ENCODE measurements at places on chromosomes 5 and 9. TPM values are rescaled to one million over a fixed set of nuclear protein-coding genes. Genes with fewer than 3 reads are reported as not detected.
A peak's percentile ranks its signal among the peaks of the same experiment; 100 is the strongest.

CBY3 gene
- total RNA-seq = not detected

GRCh38 chr9:99000476-99001395 lies 57.0 kb downstream of the COL15A1 start:
- DNase-seq = no peak
- H3K27ac ChIP-seq = no peak overlapping the region
- H3K27me3 ChIP-seq = peaks cover 15% of the 10 kb centered on the region
- H3K36me3 ChIP-seq = peaks cover 3% of the 10 kb centered on the region

- H3K27ac ChIP-seq = peak overlapping the region; percentile 45
- no peak overlapping the region for H3K4me3 ChIP-seq
- DNase-seq = no peak
- no peaks in the 10 kb centered on the region for H3K27me3 ChIP-seq
- peaks cover 20% of the 10 kb centered on the region for H3K4me1 ChIP-seq
Observed at GRCh38 chr5:111494355-111494999, 17.9 kb downstream of the STARD4 start.

- no peak overlapping the region for H3K27ac ChIP-seq
- H3K36me3 ChIP-seq = peaks cover 20% of the 10 kb centered on the region
- H3K4me1 ChIP-seq = peaks cover 45% of the 10 kb centered on the region
- H3K4me3 ChIP-seq = no peak overlapping the region
- DNase-seq = peak; percentile 39
- H3K27me3 ChIP-seq = no peaks in the 10 kb centered on the region
Observed at GRCh38 chr5:179768326-179769085, 25.3 kb upstream of the LTC4S start.

ACSL6 gene
- total RNA-seq = not detected

RFESD gene
- 0.97 TPM for total RNA-seq

- H3K4me1 ChIP-seq = peaks cover 52% of the 10 kb centered on the region
- peak overlapping the region; percentile 96 for H3K27ac ChIP-seq
- H3K4me3 ChIP-seq = no peak overlapping the region
- H3K27me3 ChIP-seq = no peaks in the 10 kb centered on the region
- peak; percentile 97 for DNase-seq
Observed at GRCh38 chr5:148965511-148966265, 97.2 kb downstream of the SH3TC2 start.

DNA sequence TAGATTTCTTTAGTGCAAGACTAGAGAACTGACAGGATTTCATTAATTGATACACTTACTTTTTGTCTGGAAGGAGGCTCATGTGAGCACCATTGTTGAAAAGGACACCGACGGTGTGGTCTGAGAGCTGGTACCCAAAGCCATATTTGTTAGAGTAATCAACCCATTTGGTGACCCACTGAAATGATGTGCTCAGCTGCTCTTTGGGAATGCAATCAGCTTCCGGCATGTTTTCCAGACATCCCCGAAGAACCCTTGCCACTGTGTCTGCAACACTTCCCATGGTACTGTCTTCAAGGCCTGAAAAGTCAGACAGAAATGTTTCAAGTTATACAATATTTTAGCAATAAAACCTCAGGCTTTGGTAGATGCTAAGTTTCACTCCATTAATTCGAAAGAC lies 4.4 kb downstream of the PLK2 start:
- DNase-seq = no peak
- no peaks in the 10 kb centered on the region for H3K27me3 ChIP-seq
- H3K4me3 ChIP-seq = peak overlapping the region; percentile 64
- H3K4me1 ChIP-seq = peaks cover 63% of the 10 kb centered on the region
- H3K36me3 ChIP-seq = peaks cover 41% of the 10 kb centered on the region
- no peak overlapping the region for H3K27ac ChIP-seq

GRCh38 chr5:113058706-113059226 lies 82.2 kb downstream of the DCP2 start:
- no peak overlapping the region for H3K27ac ChIP-seq
- no peak for DNase-seq
- H3K4me3 ChIP-seq = no peak overlapping the region
- H3K36me3 ChIP-seq = peaks cover 2% of the 10 kb centered on the region

TRMO gene
- total RNA-seq = 9.5 TPM

DNA sequence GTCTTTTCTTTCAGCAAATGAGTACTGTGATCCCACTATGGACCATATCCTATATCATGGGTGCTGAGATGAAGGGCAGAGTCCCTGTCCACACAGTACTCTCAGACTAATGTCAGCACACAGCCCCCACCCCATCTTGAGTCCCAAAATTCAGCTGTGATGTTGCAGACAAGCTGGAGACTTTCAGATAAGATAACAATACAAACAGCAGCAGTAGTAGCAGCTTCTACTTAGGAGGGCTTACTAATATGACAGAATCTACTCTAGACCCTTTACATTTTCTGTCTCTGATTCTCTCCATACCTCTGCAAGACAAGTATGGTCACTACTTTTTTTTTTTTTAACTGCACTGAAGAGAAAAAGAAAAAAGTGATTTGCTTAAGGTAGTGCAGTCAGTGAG lies 129.1 kb upstream of the TRIM32 start:
- H3K4me3 ChIP-seq = no peak overlapping the region
- H3K4me1 ChIP-seq = no peaks in the 10 kb centered on the region
- DNase-seq = no peak
- H3K36me3 ChIP-seq = no peaks in the 10 kb centered on the region
- no peaks in the 10 kb centered on the region for H3K27me3 ChIP-seq
- no peak overlapping the region for H3K27ac ChIP-seq

SLC34A3 gene
- total RNA-seq = not detected

GRCh38 chr9:35611230-35611797 lies 6.3 kb downstream of the TESK1 start:
- H3K27ac ChIP-seq = no peak overlapping the region
- H3K4me1 ChIP-seq = peaks cover 12% of the 10 kb centered on the region
- H3K36me3 ChIP-seq = peaks cover 13% of the 10 kb centered on the region
- no peak overlapping the region for H3K4me3 ChIP-seq
- no peak for DNase-seq

SLC45A2 gene
- not detected for total RNA-seq

- no peaks in the 10 kb centered on the region for H3K36me3 ChIP-seq
- H3K4me3 ChIP-seq = no peak overlapping the region
- no peaks in the 10 kb centered on the region for H3K27me3 ChIP-seq
- H3K4me1 ChIP-seq = peaks cover 11% of the 10 kb centered on the region
- no peak overlapping the region for H3K27ac ChIP-seq
Observed at GRCh38 chr5:112551419-112552032, 132.4 kb upstream of the EPB41L4A start.

IFNK gene
- total RNA-seq = not detected

GPRIN1 gene
- 2.1 TPM for total RNA-seq

GRCh38 chr5:115330830-115331229 lies 34.4 kb upstream of the CCDC112 start:
- no peak for DNase-seq
- H3K36me3 ChIP-seq = no peaks in the 10 kb centered on the region
- no peak overlapping the region for H3K27ac ChIP-seq
- H3K4me3 ChIP-seq = no peak overlapping the region
- peaks cover 14% of the 10 kb centered on the region for H3K27me3 ChIP-seq

GRCh38 chr5:13695076-13695712 lies 249.3 kb downstream of the DNAH5 start:
- no peak for DNase-seq
- H3K36me3 ChIP-seq = no peaks in the 10 kb centered on the region
- no peak overlapping the region for H3K27ac ChIP-seq
- H3K4me3 ChIP-seq = no peak overlapping the region
- peaks cover 7% of the 10 kb centered on the region for H3K27me3 ChIP-seq
- no peaks in the 10 kb centered on the region for H3K4me1 ChIP-seq

NFIB gene
- total RNA-seq = 63.1 TPM

PPP6C gene
- total RNA-seq = 39.8 TPM

GRCh38 chr9:131335368-131335755 lies 45.8 kb downstream of the PLPP7 start:
- H3K4me3 ChIP-seq = no peak overlapping the region
- DNase-seq = peak; percentile 37
- peaks cover 15% of the 10 kb centered on the region for H3K4me1 ChIP-seq
- peaks cover 2% of the 10 kb centered on the region for H3K27me3 ChIP-seq

POLR3G gene
- 1.6 TPM for total RNA-seq

DNA sequence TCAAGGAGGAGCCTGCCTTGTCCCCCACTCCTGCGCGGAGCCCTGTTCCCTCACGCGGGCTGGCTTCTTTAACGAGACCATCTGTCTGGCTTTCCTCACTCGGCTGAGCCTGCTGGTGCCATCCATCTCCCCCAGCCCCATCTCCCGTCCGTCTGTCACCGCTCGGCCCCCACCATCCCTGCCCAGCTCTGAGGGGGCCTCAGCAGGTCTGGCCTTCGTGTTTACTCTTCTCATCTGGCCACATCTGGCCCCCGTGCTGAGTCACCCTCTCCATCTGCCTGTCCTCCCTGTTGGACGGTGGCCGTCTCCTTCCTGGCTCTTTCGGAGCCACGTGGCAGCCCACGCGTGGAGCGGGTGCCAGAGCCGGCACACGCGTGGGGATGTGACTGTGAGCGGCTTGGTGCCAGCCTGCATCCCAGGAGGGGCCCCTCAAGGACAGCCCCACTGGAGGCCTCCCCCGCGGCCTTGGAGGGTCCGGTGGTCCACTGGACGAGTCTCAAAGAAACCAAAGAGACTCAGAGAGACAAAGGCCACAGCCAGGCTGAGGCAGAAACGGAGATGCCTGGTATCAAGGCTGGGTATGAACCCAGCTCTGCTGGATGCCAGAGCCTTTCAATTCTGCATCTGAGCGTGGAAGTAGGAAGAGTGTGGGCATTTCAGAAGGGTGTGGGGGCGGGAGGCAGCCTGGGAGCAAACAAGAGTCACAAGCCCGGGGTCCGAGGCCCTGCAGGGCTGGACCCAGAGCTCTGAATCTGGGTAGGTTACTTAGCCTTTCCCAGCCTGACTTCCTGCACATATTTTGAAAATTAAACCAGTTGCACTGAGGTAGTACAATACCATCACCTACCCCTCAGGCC lies 76.7 kb upstream of the UNC5A start:
- no peak overlapping the region for H3K27ac ChIP-seq
- H3K27me3 ChIP-seq = peaks cover 79% of the 10 kb centered on the region
- no peaks in the 10 kb centered on the region for H3K4me1 ChIP-seq
- peak; percentile 91 for DNase-seq

MYMK gene
- total RNA-seq = not detected

DNA sequence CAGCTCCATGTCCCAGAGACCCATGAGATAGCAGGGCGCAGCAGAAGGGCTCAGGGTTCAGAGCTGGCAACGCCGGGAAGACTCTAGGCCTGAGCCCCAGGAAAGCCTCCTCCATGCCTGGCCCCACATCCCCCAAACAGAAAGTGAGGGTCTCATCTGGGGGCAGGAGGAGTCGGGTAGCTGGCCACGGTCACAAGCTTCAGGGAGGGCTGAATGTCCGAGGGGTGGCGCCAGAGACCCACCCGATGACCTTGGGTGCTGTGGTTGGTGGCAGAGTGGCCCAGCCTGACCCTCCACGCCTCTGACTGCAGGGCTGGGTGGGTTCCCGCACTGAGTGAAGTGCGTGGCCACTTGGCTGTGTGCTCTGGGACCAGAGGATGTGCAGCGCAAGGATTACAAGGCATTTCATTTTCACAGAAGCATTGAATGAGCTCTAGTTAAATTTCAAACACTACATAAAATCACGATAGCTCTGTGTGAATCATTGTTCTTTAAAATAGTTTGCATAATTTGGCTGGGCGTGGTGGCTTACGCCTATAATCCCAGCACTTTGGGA lies 3.0 kb downstream of the C8G start:
- no peak overlapping the region for H3K4me3 ChIP-seq
- H3K36me3 ChIP-seq = no peaks in the 10 kb centered on the region
- H3K27me3 ChIP-seq = no peaks in the 10 kb centered on the region
- H3K27ac ChIP-seq = no peak overlapping the region
- H3K4me1 ChIP-seq = peaks cover 12% of the 10 kb centered on the region

DNA sequence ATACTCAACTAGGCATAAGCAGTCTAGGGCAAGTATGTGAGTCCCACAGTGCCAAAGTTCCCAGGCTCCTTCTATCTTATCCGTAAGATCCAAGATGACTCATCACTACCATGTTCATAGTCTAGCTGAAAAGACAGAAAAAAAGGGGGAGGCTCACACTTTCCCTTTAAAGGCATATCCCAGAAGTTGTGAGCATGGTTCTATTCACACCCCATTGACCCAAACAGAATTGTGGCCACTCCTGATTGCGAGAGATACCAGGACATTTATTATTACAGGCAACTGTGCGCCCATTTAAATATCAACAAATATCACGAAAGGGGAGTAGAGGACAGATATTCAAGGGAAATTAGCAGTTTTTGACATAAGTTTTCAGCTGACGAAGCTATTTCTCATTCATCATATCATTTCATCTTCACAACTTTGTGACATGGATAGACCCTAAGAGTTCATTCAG lies 8.1 kb upstream of the PFDN1 start:
- no peak for DNase-seq
- no peaks in the 10 kb centered on the region for H3K27me3 ChIP-seq
- H3K36me3 ChIP-seq = no peaks in the 10 kb centered on the region
- peaks cover 31% of the 10 kb centered on the region for H3K4me1 ChIP-seq

- H3K4me3 ChIP-seq = no peak overlapping the region
- peaks cover 6% of the 10 kb centered on the region for H3K4me1 ChIP-seq
- H3K36me3 ChIP-seq = peaks cover 9% of the 10 kb centered on the region
- no peak for DNase-seq
- no peak overlapping the region for H3K27ac ChIP-seq
Observed at GRCh38 chr9:126481862-126482261, 131.9 kb upstream of the LMX1B start.

DNA sequence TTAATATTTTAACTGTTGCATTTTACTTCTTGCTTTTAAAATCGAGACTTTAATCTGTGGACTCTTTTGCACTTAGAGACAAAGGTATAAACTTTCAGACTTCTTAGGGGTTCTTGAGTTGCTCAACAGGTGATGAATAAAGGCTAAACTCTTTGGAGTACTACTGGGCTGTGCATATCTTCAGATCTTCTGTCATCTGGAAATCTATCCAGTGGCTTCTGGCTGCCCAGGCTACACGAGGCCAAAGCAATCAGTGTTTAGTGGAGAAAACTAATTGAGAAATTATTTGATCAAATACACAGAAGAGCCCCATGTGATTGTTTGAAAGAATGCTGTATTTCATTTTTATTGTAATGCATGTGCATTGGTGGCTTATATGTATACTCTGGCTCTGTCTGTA lies 146.1 kb downstream of the PBX3 start:
- DNase-seq = no peak
- H3K27me3 ChIP-seq = no peaks in the 10 kb centered on the region
- H3K4me3 ChIP-seq = no peak overlapping the region
- H3K27ac ChIP-seq = no peak overlapping the region

- no peak for DNase-seq
- peak overlapping the region; percentile 57 for H3K27ac ChIP-seq
- H3K27me3 ChIP-seq = peaks cover 5% of the 10 kb centered on the region
- H3K4me3 ChIP-seq = no peak overlapping the region
Observed at GRCh38 chr9:81724242-81724889, 35.0 kb upstream of the TLE1 start.

- no peak overlapping the region for H3K4me3 ChIP-seq
- peaks cover 57% of the 10 kb centered on the region for H3K4me1 ChIP-seq
- no peak for DNase-seq
- H3K36me3 ChIP-seq = no peaks in the 10 kb centered on the region
Observed at GRCh38 chr9:33186457-33187168, 19.5 kb upstream of the B4GALT1 start.

GRCh38 chr5:125409861-125410536 lies 663.6 kb upstream of the ZNF608 start:
- no peak overlapping the region for H3K4me3 ChIP-seq
- DNase-seq = no peak
- H3K36me3 ChIP-seq = no peaks in the 10 kb centered on the region
- H3K27ac ChIP-seq = peak overlapping the region; percentile 99
- H3K4me1 ChIP-seq = peaks cover 60% of the 10 kb centered on the region

Measured in chondrocyte (in vitro differentiated cells).